ENCODE measurements at places on chromosomes 2 and 18. TPM values are rescaled to one million over a fixed set of nuclear protein-coding genes. Genes with fewer than 3 reads are reported as not detected.

The LCT gene
- 0.03 TPM for total RNA-seq

The TNFAIP6 gene
- 10.0 TPM for total RNA-seq

The ST6GAL2 gene
- 0.07 TPM for total RNA-seq

The ASB18 gene
- total RNA-seq, result not detected

The PLEK gene
- 0.07 TPM for total RNA-seq

The ACKR3 gene
- total RNA-seq, result 9.2 TPM

The SPP2 gene
- total RNA-seq, result not detected

The RUFY4 gene
- not detected for total RNA-seq

The NBAS gene
- 110 TPM for total RNA-seq

The KIF5C gene
- total RNA-seq, result 0.10 TPM

The RNF138 gene
- total RNA-seq, result 22.0 TPM

The UBR3 gene
- total RNA-seq, result 40.0 TPM

The SERPINB5 gene
- not detected for total RNA-seq

The PDE6D gene
- total RNA-seq, result 10.2 TPM

The NPHP1 gene
- total RNA-seq, result 3.9 TPM

The FZD7 gene
- 24.8 TPM for total RNA-seq

The STARD6 gene
- total RNA-seq, result not detected
